ENCODE measurements at places on chromosomes 1 and 21.

- peak; percentile 68 for DNase-seq
Measured at GRCh38 chr1:207115269-207115668, 11.2 kb downstream of the C4BPA start.

- no peak for DNase-seq
Measured at GRCh38 chr1:61602663-61603062, 122.3 kb downstream of the TM2D1 start.

GRCh38 chr1:162187687-162188276 is 118.3 kb downstream of the NOS1AP start:
- no peak for DNase-seq

DNA sequence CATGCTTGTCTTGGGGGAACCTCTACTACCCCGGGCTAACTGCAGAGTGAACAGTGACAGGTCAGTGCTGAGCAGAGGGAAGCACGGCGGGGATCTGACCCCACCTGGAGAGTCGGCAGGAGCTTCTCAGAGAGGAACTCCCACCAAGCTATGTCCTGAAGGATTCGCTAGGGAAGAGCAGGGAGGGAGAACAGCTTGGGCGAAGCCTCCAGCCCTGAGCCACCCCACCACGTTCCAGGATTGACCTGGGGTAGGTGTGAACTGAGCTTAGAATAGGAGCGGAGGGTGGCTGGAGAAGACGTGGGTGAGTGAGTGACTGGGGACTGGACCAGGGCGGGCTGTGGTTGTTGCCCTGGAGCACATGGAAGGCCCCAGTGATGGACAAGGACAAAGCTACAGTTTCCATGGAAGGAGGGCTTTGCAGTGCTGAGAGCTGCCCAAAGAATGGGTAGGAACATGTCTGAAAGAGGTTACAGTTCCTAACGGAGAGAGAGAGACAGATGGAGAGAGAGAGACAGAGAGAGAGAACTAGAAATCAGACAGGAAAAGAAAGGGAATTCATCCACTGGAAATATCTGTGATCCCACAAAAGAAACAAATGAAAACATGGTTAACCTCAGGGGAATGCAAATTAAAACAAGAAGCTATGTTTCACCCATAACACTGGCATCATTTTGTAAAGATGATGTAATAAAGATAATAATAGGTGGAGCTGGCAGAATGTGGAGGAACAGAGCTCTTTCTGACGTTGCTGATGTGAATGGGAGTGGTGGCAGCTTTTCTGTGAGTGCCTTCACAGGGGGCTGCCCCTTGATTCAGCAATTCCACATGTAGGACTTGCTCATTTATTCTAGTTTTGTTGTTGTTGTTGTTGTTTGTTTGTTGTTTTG is 17.2 kb downstream of the BSND start:
- no peak for DNase-seq

GRCh38 chr1:175963740-175964139 is 220.3 kb upstream of the TNR start:
- DNase-seq = no peak

DNA sequence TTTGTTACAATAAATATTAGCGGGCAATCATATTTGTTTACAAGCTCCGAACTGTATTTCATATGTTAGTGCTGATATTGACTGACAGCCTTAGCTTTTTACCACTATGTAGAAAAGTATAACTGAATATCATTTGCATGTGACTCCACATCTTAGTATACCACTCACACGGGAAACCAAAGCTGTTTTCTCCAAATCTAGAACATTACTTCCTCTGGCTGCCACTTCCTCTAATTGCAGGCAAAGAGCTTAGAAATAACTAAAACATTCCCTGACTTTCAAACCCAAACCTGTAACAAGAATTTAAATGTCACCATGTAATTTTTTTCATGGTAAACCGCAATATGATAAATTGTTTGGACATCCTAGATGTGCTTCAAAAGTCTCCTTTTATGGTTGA is 174.7 kb downstream of the LBR start:
- no peak for DNase-seq

- DNase-seq = no peak
Measured at GRCh38 chr1:38815903-38816627, 43.5 kb downstream of the RRAGC start.

DNA sequence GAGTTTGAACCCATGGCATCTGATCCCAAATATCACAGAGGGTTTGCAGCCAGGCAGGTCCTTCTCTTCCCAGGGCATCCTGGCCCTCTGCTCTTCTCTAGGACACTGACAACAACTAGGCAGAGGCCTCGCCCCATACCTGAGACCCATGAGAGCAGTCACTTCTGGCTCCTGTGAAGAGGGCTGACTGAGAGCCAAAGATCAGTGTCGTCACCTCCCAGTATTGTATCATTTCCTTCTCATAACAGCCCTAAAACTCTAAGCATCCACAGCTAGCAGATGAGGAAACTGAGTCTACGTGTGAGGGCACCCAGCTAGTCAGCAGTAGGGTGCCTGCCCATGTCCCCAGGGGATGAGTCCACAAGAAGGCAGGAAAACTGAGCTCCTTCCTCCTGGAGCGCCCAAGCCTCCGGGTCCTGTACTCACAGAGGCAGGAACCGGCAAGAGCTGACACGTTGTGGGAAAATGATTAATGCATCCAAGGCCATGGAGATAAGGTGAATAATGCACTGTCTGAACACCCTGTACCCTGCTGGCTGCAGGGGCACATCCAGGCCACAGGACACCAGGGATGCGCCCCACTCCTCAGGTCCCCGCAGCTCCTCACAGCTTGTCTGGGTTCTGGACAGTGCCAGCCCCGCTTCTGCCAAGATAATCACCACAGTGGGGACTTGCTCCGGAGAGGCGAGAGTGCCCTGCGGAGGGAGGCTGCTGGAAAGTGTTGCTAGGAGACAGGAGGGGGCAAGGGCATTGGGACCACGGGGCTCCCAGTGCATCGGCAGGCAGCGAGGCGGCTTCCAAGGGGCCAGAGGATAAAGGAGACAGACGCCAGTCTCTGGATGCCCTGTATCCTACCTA is 340.0 kb downstream of the NPHP4 start:
- DNase-seq = no peak

GRCh38 chr1:209389258-209389657 is 194.3 kb upstream of the CAMK1G start:
- peak; percentile 76 for DNase-seq

- DNase-seq = no peak
Measured at GRCh38 chr1:202664083-202664482, 46.2 kb downstream of the SYT2 start.

DNA sequence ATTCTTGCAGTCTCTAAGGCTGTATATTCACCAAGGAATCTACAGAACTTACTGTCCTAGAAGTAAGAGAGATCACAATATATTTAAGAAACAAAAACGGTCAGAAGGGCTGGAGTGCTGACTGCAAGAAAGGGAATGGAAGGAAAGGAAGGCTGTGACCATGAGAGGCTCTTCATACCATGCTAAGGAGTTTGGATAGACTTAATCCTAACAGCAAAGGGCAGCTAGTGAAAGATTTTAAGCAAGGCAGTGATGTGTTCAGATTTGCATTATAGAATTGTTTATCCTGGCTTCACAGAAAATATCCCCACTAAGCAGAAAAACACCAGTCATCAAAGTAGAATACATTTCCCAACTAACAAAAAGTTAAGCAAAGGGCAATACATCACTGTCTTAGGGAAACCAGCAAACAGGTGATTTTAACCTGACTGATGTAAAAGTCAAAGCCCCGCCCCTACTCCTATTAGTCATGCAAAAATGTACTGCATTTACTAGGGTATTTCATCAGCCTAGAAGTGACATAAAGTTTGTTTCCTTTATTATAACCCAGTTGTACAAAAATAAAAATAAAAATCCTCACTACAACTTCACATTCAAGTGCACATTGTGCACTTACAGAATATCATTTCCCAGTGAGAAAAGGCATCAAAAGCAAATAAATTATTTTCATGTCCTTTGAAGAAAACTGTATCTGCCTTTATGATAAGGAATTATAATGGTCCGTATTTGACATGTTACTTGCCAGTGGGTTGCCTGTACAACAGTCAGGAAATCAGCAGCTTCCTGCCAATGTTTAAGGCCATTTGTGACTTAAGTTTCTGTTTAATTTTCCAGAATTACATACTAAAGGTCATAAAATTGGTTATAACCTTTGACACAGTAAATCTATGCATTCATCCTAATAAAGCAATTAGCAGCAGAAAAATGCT is 17.2 kb downstream of the JAK1 start:
- peak; percentile 58 for DNase-seq

DNA sequence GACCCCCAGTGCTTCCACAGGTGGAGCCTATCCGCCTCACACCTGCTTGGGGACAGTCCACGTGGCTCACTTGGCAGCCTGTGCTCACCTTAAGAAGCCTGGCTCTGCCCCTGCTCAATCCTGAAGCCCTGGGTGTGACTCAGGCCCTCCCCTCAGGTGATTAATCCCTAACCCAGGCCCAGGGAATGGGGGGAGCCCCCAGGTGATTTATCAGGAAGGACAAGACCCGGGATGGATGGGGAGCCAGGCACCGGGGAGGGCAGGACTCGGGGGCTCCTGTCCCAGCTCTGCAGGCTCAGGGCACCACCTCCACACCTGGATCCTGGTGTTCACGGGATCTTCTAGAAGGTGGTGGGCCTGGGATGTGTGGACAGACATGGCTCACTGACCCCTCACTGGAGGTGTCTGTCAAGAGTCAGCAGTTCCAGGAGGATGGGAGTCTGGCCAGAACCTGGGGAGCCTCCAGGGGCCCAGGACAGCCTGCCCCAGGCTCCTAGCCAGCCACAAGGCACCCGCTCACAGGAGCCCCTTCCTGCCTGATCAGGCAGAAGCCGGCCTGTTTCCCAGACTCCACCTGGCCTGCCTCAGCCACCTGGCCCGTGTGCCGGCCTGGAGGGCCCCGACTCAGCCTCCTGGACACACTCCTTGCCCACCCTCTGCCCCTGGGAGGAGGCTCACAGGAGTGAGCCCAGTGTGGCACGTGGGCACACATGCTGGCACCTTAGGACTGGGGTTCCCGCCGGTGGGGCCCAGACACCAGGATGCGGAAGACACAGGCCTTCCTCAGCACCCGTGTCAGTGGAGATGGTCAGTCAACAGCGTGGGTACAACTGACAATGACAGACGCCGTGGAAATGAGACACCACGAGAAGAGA is 38.6 kb upstream of the COL6A1 start:
- no peak for DNase-seq

- peak; percentile 37 for DNase-seq
Measured at GRCh38 chr21:21230672-21231071, 232.5 kb downstream of the NCAM2 start.

GRCh38 chr1:37484325-37485051 is 10.1 kb downstream of the ZC3H12A start:
- no peak for DNase-seq

- DNase-seq = no peak
Measured at GRCh38 chr1:110067893-110068645, 2.4 kb downstream of the ALX3 start.

DNA sequence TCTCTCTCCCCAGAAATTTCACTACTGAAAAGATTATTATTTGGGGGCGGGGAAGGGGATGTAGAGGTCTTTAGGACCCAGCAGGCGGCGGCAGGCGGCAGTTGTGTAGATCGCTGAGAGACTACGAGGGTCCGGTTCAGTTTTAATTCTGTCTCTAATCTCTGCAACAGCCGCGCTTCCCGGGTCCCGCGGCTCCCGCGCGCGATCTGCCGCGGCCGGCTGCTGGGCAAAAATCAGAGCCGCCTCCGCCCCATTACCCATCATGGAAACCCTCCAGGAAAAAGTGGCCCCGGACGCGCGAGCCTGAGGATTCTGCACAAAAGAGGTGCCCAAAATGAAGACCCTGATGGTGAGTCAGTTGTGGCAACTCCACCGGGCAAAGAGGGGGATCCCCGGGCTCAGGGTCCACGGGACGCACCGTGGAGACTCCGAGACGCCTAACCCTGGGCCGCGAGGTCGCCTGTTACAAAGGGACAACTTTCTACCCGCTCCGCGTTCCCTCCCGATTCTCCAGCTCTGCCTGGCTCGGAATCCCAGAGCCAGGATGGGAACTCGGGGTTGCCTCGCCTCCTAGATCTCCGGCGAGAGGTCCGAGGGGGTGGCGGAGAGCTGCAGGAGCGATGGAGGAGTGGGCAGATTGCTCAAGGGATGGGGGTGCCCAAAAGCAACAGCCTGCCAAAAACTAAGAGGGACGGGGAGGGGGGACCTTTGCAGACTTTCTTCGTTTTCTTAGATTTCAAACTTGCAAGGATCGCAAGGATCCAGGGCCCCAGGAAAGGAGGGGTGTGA is at the start of gene ST6GALNAC5:
Gene ST6GALNAC5 (plus strand): TSS at position 139 of the 789 bp plus-strand sequence.
- DNase-seq = no peak

GRCh38 chr1:30692948-30693301 is 30.5 kb downstream of the MATN1 start:
- no peak for DNase-seq

- DNase-seq = peak; percentile 57
Measured at GRCh38 chr1:33841494-33841893, 22.4 kb upstream of the HMGB4 start.

GRCh38 chr21:45226540-45227326 is 61.0 kb downstream of the POFUT2 start:
- DNase-seq = no peak

DNA sequence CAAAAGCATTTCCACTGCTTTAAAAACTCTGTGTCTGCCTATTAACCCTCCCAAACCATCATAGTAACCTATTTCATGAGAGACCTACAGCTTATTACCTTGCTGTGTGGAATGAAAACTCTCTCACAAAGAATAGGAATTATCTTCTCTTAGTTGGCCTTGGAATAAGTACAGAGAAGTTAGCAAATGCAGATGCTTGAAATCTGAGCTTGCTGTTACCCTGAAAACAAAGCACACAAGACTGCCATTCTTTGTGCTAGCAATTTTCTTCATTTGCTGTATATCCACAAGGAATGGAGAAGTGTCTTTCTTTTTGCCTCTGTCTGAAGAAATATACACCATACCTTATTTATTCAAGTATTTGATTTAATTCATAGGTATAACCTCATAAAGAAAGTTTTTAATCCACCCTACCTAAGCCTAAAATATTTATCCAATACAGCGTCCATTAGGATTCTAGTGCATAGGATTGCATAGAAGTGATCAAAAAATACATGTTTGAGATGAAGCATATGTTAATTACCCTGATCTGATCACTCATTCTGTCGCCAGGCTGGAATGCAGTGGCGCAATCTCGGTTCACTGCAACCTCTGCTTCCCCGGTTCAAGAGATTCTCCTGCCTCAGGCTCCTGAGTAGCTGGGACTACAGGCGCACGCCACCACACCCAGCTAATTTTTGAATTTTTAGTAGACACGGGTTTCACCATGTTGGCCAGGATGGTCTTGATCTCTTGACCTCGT is 451.1 kb downstream of the LTN1 start:
- DNase-seq = peak; percentile 51

DNA sequence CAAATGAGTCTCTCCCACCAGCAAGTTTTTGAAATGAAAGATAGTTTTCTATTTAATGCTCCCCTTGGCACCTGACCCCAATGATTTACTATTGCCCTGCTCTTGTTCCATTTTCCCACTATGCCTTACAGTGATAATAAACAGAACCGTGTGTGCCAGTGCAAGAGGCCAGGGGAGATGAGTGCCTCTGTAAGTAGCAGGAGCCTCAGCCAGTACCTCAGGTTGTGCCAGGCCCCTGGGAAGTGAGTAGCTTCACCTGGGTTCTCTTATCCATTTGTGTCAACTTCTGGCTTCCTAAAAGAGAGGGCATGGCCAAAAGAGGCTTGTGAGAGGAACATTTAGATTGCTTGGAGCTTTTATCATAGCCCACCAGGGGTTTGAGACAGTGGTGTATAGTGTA is 3.4 kb upstream of the ROR1 start:
- no peak for DNase-seq

GRCh38 chr1:152078831-152079441 is 9.9 kb downstream of the TCHHL1 start:
- DNase-seq = no peak

- peak; percentile 54 for DNase-seq
Measured at GRCh38 chr1:66533804-66534740, at the start of gene SGIP1. Gene SGIP1 (plus strand): TSS chr1:66534153. CDS start chr1:66534359, 206 bp downstream.

- no peak for DNase-seq
Measured at GRCh38 chr21:28216976-28217523, 775.6 kb downstream of the LTN1 start.

Measured in fibroblast of the aortic adventitia (primary cell).